ENCODE measurements at places on chromosomes 2 and 18.

GRCh38 chr18:51196118-51196810 is 1.2 kb downstream of the MEX3C start:
- DNase-seq, result peak; percentile 75

DNA sequence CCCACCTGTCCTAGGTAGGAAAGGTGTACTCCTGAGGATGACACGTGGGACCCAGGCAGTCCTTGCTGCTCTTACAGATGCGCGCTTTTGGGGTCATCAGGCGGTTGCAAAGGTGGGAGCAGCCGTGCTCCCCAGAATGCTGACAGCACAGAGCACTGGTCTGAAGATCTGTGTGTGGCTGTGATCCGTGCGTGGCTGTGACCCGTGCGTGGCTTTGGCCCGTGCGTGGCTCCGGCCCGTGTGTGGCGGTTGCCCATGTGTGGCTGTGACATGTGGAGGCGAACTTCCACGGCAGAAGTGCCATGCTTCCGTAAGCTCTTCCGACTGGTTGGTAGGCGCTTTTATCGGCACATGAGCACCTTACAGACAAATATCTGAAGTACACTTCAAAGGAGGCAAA is 270.0 kb downstream of the AGAP1 start:
- no peak for DNase-seq

GRCh38 chr2:240437861-240438809 is 2.7 kb downstream of the GPC1 start:
- peak; percentile 80 for DNase-seq

DNA sequence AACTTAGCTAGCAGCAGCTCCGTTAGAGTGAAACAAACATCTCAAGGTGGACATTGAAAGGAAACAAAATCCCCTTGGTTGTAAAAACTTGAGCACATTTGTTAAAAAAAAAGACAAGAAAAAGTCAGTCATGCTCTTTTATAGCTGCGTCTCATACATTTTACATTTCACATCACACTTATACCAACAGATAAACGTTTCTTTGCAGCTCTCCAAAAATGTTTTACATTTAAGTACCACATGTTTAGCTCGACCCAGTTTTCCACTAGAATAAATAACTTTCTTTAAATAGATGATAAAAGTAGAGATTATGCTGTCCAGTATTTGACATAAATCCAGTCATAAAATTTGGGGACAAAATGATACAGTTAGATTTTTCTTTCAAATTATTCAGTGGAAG is 297.0 kb upstream of the ST6GAL2 start:
- no peak for DNase-seq

DNA sequence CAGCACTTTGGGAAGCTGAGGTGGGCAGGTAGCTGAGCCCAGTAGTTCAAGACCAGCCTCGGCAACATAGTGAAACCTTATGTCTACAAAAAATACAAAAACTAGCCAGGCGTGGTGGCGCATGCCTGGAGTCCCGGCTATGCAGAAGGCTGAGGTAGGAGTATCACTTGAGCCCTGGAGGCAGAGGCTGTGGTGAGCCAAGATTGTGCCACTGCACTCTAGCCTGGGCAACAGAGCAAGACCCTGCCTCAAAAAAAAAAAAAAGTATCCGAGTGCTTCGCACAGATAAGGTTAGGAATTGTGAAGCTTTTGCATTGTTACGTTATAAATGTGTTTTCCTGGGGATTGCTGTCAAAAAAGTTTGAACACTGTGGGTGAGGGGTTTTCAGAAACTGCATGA is 4.1 kb downstream of the CTDSP1 start:
- DNase-seq, result no peak

DNA sequence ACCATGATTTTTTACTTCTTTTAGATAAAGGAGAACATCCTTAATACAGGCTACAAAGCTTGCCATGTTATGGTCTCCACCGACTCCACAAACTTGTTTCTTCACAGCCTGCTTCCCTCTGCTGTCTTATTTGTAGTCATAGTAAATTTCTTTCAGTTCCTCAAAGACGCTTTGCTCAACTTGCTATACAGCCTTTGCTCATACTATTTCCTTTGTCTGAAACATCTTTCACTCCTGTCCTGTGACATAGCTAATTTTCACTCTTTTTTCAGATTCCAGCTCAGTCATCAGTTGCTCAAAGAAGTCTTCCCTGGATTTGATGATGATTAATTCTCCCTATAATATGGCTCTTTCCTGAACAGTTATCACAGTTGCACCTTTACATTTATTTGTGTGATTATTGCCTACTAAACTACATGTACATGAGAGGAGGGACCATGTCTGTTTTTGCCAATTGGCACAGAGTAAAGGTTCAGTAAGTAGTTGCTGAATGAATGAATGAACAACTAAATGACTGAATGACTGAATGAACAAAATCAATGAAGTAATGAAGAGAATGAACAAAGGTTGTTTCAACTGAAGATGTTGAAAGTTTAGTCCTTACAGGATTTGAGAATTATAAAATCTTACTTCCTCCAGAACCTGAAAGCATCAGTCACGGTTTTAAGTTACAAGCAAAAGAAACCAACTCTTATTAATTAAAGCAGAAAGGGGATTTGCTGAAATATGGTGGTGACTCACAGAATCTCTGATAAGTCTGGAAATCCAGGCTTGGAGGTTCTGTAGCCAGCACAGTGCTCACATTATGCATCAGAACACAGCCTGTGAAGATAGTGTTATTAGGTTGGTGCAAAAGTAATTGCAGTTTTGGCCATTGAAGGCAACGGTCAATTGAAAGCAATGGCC is 186.4 kb upstream of the FAM98A start:
- DNase-seq, result no peak

DNA sequence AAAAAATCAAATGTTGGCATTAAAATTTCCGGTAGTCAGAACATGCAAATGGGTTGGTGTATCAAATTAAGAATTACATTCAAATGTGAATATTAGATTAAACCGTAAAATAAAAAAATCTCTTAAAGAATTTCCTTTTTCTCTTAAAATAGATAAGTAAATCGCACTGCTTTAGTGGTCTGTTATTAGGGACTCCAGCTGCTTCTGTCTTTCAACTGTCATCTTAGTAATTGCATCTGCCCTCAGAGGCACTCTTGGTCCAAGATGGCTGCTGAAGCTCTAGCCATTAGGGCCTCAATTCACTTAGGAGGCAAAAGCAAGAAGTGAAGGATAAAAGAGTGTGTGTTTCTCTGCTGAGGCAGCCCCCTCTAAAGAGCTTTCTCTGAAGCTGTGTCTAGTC is 132.4 kb downstream of the MGAT5 start:
- DNase-seq, result no peak

DNA sequence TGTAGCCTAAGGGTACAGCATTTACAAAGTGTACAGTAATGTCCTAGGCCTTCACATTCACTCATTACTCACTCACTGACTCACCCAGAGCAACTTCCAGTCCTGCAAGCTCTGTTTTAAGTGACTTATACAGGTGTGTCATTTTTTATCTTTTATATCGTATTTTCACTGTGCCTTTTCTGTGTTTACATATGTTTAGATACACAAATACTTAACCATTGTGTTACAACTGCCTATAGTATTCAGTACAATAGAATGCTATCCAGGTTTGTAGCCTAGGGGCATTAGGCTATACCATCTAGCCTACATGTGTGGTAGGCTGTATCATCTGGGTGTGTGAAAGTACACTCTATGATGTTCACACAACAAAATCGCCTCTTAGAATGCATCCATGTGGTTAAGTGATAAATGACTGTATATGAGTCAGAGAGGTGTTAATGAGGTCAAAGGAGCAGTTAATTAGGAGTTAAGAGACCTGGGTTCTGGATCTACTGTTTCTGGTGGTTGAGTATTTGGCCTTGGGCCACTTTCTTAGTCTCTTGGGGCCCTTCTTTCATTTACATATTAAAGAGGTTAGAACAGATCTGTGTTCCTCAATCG is 149.1 kb downstream of the GREB1L start:
- DNase-seq, result no peak

GRCh38 chr2:32750880-32751279 is 123.0 kb downstream of the TTC27 start:
- no peak for DNase-seq

DNA sequence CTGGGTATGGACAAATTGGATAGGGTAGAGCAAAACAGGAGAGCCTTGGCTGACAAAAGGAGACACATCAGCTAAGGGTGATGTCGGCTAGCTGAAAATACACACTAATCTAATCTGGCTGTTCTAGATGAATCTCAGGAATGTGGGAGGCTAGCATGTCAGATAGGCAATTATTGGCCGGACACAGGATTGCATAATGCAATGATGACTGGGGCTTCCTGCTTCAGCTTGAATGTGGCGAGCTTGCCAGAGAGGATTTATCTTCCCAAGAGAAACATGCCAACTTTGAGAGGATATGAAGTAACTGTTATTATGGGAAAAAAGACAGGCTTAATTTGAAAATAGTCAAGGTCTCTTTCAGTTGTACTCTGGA is 102.4 kb downstream of the TRIB2 start:
- no peak for DNase-seq

DNA sequence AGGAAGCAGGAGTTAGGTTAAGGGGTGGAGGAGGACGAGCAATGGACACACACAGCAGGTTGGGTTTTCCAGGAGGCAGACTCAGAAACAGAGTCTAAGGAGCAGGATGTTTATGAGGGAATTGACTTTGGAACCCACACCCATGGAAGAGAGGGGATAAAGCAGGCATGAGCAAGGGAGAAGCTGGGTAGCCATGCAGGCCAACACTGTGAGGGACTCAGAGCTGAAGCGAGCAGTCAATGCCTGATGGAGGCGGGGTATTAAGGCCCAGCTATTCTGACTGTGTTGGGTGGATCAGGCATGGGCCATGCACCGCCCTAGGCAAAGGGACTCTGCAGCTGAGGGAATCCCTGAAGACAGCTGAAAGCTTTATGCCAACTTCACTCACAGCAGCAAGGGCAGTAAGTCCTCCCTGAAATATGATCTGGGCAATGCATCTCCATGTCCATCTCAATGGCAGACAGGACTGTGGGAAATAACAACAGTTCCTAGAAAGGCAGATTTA is 37.6 kb downstream of the TEX51 start:
- no peak for DNase-seq

DNA sequence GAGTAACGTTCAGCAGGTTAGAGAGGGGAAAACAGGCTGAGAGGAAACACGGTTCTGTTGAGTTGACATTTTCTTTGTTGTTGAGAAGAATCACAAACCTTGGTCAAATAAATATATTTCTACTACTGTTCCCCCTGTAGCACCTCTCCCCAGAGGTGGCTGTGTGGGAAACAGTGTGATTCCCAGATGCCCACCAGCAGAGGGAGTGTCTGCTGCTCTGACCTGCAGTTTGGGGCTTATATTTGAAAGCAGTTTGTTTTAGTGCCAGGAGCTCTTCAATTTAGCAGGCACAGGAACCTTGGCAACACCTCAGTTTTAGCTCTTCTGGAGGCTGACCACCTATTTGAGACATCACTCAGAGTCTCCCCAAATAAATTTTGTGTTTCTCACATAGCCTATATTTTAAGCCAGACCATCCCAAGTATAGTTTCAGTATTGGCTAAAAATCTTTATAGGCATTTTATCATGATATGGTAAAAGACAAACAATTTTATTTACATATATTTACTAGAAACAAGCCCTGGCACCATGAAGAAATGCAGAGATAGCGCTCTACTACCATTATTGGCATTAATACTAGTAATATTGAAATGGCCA is 75.7 kb downstream of the PIK3C3 start:
- DNase-seq, result no peak

DNA sequence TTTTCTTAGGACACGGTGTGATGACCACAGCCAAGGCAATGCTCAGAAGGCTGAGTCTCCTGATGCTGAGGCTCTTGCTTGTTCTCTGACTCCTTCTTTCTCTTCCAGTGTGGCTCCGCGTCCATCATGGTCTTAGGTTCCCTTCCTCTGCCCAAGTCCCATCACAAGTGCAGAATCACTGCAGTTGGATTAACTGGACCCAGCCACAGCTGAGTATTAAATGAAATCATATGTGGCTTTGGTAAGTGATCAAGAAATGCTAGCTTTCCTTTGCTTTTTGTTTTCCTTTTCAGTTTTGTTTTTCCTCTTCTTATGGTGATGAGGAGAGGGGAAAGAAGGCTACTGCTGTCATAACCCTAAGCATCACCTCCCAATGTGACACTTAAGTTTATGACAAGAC is 375.8 kb downstream of the INSIG2 start:
- DNase-seq, result no peak

- DNase-seq, result no peak
These were observed 75.7 kb downstream of the FTCDNL1 start for GRCh38 chr2:199775267-199775666.

GRCh38 chr2:134244587-134244986 is 9.3 kb upstream of the MGAT5 start:
- DNase-seq, result no peak

DNA sequence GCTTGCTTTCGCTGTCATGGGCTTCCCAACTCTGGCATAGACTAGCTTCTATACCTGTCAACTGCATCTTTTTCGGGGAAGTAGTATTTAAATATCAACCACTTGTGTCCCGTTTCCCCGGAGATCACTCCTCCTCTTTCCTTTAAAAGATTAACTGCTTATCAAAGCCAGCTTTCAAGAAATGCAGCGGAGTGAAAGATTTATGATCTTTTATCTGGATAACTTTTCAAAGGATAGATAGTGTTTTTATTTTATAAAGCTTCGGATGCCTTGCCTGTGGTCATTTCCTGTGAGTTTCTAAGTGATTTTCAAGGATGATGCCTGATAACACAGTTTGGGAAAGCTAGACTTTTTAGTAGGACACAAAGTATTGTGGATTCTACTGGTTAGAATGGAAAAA is 2.9 kb upstream of the IGFBP5 start:
- DNase-seq, result no peak

GRCh38 chr2:234025891-234026401 is 24.6 kb upstream of the SPP2 start:
- no peak for DNase-seq

DNA sequence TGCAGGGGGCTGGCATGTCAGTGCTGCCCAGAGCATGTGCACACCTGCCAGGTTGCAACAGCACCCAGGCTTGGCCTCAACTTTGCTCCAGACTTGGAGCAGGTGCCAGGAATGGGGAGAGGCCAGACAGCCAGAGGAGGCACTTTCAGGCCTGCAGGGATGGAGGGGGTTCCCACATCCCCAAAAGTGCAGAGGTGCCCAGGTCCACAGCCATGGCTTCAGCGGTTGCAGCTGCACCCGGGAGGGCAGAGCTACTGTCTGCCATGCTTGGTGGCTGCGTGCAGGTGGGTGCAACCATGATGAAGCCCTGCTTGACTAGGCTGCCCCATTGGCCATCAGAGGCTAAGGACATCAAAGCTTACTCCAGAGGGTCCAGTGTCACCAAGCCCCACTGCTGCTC is 196.8 kb upstream of the VRK2 start:
- DNase-seq, result no peak

GRCh38 chr2:231113489-231113888 is 11.4 kb downstream of the HTR2B start:
- DNase-seq, result no peak

DNA sequence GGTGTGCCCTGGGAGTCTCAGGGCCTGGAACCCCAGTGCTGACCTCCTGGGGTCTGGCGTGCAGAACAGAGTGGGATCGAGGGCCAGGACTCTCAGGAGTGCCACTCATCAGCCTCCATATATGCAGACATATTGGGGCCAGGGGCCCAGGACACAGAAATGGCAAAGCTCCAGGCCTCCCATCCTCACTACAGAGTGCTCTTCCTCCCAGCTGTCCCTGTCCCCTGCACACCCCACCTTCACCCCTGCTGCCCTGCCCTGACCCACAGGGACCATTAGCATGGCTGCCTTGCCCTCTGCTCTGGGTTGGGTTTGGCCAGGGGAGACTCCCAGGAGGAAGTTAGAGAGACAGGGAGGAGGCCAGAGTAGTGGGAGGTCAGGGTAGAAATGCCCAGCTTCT is 2.8 kb downstream of the TEX51 start:
- DNase-seq, result no peak

All from stimulated activated CD8-positive, alpha-beta memory T cell treated with anti-CD3 and anti-CD28 coated beads, Interleukin-4, amount 100 ng/mL, for 48 hours (primary cell).